ENCODE measurements at places on chromosomes 12 and 14.

- peak; percentile 53 for DNase-seq
Measured at GRCh38 chr12:2336409-2336829, 283.6 kb downstream of the CACNA1C start.

DNA sequence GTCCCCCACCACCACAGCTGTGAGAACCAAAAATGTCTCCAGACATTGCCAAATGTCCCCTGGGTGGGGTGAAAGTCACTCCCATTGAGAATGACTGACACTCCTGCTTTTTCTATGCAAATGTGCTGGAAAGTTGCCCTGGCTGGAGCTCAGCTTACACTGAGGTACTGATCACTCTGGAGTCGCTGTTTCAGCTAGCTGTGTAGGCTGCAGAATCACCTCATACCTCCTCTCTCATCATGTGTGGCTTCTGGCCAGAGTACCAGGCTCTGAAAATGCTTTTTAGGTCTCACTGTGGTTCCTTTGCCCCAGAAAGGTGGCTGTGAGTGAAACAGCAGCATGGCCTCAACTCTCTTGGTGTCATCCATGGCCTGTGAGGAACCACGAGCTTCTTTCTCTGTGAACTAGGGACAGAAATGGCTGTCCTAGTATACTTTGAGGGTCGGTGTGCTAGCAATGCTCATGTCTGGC lies 414.4 kb downstream of the DPF3 start:
- DNase-seq = peak; percentile 27

DNA sequence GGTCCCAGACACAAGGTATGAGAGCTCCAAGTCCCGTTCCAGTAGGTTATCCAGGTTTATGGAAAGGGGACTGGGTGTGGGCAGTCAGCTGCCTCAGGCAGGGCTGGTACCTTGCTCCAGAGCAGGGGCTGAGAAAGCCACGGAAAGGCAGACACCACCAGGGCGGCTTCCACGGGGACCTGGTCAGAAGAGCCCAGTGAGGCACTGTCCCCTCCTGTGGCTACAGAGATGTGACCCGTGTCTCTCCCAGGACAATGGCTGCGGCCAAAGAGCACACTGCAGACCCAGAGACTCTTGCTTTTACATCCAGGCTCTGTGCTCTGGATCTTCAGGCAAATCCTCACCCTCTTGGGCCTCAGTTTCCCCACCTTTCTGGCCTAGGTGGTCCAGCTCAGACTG lies 8.8 kb downstream of the SERPINA4 start:
- no peak for DNase-seq

DNA sequence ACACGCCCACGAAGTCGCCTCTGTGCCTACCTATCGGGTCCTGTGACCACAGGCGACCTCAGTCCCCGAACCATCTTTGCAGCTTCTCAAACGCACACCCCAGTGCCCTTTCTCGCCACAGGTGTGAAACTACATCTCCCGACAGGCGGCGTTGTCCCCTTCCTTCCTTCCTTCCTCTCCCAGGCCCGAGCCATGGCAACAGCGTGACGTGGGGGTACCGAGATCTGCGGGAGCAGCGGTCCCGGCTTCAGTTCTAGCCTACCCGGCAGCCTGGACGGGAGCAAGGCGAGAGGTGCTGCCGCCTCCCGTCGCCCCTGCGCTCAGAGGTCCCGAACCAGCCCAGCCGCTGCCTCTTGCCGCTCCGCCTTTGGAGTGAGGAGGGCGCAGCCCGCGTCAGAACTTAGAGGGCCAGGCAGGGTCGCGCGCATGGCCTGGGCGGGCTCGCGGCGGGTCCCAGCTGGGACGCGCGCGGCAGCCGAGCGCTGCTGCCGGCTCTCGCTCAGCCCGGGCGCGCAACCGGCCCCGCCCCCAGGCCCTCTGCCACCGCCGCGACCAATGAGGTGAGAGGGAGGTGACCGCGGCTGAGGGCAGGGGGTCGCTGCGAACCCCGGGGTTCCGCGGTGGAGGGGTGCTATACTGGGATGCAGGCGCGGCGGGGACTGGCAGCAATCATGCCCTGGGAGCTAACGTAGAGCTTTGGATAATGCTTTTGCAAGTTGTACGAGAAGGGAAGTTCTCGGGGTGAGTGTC lies at the start of gene COQ10A:
Gene COQ10A (plus strand): TSS at position 250 of the 750 bp plus-strand sequence. CDS start 177 bp downstream, at position 427.
- DNase-seq = peak; percentile 94

GRCh38 chr12:118448341-118448740 lies 72.0 kb downstream of the SUDS3 start:
- no peak for DNase-seq

DNA sequence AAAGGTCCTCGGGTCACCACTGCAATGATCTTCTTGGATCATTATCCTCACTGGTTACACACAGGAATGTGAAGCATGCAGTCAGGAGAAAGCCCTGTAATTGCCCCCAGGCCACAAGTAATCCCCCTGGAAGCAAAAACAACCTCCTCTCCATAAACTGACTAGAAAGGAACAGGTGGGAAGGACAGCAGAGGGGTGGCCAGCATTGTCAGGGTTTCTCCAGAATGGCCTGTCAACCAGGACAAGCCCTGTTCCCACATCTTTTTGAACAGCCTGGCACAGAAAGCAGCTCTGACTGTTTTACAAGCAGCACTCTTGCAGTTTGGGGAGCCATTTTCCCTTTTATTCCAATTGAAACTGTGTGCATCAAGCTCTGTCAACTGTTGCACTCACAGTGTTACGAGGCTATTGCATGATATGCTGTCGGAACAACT lies 36.1 kb downstream of the TMCC3 start:
- DNase-seq = no peak

DNA sequence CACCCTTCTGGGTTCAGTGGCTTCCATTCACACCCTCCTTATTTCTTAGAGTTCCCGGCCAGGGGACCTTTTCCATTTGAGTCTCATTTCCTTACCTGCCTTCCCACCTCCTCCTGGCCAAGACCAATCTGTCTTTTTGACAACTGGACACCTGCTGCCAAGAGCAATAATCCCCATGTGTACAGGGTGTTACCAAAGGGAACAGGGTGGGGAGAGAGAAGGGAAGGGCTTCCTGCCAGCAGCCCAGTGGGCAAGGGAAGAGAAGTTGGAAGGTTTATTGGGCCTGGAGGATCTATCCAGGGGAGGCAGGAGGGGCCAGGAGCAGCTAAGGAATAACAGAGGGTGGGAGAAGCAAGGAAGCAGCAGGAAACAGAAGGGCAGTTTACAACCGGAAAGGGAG lies 346.2 kb downstream of the C12orf75 start:
- DNase-seq = no peak

DNA sequence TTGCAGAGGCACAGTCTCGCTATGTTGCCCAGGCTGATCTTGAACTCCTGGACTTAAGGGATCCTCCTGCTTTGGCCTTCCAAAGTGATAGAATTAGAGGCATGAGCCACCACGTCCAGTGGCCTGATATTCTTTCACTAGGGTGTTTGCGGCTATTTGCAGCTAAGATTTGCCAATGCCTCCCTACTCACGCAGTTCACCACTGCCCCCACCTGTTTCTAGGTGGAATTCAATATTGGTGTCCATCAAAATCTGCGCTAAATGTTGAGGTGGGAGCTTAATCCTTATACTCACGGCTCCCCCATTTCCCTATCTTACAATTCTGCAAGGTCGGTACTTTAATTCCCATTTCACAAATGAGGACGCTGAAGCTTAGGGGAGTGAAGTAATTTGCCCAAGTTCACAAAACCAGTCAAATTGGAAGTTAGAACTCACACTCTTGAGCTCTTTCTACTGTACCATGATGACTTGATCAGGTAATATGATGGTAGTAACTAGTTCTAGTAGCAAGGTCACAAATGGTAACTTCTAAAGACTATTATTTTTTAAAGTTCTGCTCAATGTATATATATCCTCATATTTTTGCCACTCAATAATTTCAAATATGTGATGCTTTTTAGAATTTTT lies 22.1 kb upstream of the LRRC9 start:
- peak; percentile 13 for DNase-seq

GRCh38 chr12:66270613-66271012 lies 31.7 kb upstream of the HELB start:
- no peak for DNase-seq

DNA sequence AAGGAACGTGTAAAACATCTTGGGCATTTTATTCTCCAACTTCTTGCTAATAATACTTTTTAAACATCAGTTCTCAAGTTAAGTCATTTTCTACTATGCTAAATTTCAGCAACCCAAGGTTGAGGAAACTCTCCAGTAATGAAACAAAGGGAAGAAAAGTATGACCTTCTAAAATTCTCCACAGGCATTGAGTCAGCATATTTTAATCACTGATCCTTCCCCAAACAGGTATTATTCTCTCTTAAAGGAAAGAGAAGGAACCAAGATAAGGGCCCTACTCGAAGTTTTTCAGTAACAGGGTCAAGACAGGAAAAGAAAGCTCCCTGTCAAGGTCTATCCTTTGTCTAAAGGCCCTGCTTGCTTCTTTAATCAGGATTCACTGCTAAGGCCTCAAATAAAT lies 3.0 kb downstream of the KICS2 start:
- DNase-seq = no peak

- DNase-seq = peak; percentile 29
Measured at GRCh38 chr12:102953221-102953620, 4.3 kb upstream of the ASCL1 start.

DNA sequence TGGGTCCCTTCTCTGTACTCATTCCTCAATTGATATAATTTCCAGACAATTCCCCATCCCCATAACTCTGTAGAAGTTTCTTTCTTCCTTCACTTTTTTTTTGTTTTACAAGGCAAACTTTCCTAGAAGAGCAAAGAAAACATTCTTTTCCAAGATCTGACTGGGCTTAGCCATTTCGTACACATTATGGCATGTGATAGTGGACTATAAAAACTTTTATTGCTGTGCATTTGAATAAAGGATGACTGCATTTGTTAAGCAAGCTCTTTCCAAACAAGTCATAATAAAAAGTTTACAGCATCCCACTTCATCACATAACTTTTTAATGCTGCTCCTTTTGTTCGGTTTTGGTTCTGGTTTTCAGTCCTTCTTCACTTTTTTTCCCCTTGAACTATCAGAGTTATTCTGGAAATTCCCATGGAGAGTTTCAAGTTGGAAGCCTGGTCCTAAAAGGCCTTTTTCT lies 231.0 kb upstream of the HMGA2 start:
- DNase-seq = no peak

DNA sequence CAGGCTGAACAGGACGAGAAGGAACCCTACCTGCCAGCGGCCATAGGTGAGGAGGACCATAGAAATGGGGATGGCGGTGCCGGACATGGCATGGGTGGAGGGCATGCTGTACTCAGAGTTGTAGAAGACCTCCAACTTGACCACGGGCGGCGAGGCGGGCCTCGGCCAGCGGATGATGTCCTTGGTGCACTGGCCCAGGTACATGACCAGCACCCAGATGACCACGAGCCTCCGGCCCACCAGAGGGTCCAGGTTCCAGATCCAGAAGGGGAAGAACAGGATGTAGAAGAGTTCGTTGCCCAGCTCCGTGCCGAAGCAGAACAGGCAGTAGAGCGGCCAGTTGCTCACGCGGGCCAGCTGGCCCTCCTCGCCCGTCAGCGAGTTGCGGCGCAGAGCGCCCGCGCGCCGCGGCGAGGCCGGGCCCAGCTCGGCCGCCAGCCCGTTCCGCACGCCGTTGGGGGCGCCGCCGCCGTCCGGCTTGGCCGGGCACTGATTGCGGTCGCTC lies 582 bp downstream of the SGPP1 start:
- peak; percentile 52 for DNase-seq

DNA sequence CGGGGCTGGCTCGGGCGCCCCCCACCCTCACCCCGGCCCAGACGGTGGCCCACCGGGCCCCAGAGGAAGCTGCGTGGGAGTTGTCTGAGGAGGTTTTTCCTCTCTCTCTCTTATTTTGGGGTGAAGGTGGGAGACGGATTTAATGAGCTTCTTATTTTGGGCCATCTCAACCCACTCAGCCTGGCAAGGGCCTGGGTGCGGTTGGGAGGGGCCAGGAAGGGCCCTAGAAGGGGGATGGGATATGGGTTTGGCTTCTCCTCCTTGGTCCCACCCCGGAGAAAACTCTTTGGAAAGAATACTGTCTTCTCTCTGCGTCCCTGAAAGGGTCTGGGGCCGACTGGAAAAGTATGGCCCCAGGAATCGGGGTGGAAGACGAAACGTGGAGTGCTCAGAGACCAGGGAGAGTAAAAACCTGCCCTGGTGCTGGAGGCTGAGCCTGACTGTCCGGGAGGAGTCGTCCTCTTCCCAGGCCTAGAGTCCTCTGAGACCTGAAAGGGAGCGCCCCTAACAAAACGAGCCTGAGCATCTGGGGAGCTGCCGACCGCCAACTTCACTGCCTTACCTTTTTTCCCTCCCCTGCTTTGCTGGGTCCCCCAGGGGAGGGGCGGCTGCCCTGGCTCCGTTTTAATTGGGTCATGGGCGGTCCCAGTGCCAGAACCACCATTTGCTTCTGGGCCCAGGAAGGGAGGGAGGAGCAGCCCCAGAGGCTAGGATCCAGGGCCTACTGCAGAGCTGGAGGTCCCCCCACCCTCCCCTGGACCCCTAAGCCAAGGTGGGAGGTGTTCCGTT lies 1.6 kb downstream of the MMP14 start:
- no peak for DNase-seq

DNA sequence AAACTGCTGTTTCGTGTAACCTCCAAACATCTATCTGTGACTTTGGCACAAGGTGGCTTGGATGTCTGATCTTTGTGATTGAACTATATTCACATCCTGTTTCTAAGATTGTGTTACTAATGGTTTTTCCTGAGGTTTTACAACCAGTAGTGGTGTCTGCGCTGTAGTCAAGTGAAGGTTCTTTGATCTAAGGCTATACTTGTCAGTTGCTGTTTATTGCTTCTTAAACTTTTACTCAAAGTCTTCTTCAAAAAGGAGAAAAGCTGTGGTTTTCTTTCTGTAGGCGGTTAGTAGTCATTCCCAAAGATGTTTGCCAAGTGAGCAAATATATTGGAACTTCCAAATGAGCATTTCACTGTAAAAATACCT lies 12.3 kb upstream of the CALM1 start:
- DNase-seq = no peak

DNA sequence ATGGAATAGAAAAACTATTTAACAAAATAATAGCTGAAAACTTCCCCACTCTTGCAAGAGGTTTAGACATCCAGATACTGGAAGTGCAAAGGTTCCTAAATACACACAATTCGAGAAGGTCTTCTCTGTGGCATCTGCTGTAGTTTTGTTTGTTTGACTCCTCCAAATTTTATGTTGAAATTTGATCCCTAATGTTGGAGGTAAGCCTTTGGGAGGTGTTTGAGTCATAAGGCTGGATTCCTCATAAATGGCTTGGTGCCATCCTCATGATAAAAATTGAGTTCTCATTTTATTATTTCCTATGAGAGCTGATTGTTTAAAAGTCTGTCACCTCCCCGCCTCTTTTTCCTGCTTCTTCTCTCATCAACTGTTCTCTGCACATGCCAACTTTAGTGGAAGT lies 182.7 kb downstream of the MYRFL start:
- no peak for DNase-seq

DNA sequence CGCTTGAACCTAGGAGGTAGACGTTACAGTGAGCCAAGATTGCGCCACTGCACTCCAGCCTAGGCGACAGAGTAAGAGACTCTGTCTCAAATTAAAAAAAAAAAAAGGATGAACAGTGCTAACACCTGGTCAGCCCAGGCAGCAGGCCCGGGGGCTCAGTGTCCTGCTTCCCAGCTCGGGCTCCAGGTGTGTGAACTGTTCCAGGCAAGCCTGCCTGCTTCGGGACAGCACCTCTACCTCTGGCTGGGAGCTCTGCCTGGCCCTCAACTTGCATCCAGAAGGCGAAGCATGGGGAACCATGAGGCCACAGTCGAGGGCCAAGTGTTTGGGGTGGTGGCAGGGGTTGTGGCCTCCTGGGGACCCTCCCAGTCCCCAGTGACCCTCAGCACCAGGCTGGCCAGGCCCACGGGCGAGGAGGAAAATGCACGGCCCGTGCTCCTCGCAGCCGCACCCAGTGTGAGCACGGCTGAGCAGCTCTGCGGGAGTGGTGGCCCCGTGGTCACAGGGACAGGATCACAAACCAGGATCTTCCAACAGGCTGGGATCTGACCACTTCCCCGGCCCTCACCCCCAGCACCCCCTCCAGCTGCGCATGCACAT lies 15.5 kb downstream of the CDCA4 start:
- no peak for DNase-seq

Measured in GM10248 (cell line).